ENCODE measurements at places on chromosomes 4 and X.

- no peak for DNase-seq
Observed at GRCh38 chr4:54571293-54572151, 86.2 kb upstream of the KIT start.

- no peak for DNase-seq
Observed at GRCh38 chr4:2813446-2814405, 20.8 kb downstream of the SH3BP2 start.

DNA sequence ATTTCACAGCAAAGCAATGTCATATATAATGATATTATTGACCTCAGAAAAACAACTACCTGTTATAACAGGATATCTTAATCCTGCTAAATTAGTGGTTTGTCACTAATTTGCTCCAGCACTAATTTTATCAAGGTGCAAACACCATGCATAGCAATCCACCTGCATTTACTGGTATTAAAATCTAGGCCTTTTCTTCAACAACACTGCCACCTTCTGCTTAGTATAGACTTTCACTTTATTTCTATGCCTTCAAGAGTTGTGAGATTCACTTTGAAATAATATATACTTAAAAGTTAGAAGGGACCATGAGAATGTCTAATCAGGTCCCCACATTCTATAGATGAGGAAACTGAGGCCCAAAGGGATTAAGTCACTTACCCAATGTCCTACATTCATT, 82.1 kb upstream of the IQCM start:
- DNase-seq: no peak

DNA sequence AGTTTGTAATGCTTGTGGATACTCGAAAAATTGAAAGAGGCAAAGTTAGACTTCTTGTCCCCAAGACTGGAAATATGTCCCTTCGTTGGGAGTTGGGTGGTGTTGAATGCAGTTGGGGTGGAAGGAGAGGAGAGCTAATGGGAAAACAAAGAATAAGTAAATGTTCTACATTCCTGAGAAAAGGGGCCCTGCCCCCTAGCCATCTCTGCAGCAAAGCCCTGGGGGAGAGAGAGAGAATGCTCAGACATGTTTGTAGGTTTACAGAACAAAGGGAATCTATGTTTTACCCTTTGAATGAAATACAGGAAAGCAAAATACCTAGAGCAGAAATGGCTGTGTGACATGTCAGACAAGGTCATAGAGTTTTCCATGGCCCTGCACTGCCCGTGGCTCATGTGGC, 88.1 kb downstream of the RASL11B start:
- no peak for DNase-seq

- DNase-seq: no peak
Observed at GRCh38 chrX:153906126-153906917, 1.8 kb downstream of the AVPR2 start.

DNA sequence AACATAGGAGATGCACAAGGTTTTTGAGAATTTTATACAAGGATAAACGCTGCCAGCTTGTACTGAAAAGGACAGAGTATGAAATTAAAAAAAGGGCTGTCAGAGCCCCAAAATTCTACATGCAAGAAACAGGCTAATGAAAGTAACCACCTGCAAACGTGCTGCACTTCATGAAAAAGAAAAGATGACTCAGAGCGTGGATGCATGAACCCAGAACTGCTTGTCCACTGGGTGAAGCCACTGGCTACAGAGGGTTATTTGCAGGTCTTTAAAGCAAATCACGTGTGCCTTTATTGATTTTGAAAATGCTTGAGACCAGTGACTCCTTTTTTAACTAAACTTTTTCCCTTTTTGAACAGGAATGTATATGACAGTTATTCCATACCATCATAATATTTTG, 25.3 kb upstream of the FRMD7 start:
- DNase-seq: no peak

DNA sequence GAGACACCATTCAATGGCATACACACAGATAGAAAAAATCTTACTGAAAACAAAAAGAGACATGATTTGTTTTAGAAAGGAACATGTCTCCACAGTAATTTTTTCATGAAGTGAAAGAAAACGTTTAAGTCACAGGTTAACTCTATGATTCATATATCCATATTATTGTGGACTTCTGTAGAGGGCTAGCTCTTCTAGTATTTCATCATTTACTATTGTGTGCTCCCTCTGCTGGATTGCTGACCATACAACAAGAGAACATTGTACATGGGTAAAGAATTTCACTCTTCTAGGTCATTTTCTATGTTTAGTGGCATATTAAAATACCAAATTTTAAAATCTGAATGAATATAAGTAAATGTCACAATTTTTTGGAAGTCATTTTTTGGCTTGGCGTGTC, 91.8 kb upstream of the POU3F4 start:
- DNase-seq: no peak

GRCh38 chr4:74283614-74284013, 24.7 kb upstream of the EPGN start:
- no peak for DNase-seq

GRCh38 chrX:107979534-107979933, 2.6 kb downstream of the TEX13B start:
- DNase-seq: no peak
